ENCODE measurements at places on chromosomes 2 and 18.

GRCh38 chr2:218046238-218046637 lies 22.8 kb upstream of the RUFY4 start:
- DNase-seq = no peak

DNA sequence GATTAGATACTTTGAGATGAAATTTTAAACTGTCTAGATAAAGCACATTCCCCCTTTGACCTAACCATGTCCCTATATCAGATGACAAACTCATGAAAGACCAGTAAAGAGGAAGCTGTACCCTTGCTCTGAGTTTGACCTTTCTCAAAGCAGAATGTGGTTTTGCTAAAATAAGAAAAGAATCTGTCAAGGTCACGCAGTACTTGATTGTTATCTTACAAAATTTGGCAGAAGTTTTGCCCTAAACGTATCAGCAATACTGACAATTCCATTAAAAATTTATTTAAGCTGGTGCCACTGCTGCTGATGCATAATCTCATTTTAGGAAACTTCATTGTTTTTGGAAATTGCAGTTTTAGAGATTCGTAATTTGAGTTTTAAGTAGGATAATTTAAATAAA lies 31.2 kb upstream of the GALM start:
- DNase-seq = no peak

DNA sequence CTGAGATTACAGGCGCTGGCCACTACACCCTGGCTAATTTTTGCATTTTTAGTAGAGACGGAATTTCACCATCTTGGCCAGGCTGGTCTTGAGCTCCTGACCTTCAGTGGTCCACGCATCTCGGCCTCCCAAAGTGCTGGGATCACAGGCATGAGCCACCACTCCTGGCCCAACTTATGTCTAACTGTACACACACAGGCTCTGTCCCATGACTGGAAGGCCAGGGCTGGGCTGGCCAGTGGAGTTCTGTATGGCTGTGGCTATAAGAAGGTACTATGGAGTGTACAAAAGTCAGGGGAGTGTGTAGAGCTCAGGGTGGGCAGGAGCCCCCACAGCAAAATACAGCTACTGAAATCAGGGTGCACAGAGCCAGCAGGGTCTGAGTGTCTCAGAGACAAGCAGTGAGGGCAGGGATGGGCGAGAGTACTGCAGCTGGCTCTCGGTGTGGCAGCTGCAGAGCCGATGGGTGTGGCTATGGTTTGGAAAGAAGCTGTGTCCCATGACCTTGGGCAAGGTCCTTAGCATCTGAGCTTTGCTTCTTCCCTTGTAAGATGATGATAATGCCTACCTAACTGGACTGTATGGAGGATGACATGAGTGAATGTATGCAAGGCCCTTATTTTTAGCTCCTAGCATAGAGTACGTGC lies 10.4 kb upstream of the MSGN1 start:
- no peak for DNase-seq

DNA sequence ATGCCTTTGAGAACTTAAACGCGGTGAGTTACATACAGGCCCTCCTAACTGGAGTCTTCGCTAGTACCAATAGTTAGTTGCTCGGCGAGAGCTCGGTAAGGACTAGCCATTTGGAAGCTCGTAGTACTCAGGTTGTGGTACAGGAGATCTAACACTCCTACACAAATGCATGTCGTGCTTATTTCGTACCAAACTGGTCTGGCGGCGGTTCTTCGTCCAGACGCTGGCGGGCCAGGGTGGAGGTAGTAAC lies 346 bp upstream of the VRK2 start:
- DNase-seq = no peak

DNA sequence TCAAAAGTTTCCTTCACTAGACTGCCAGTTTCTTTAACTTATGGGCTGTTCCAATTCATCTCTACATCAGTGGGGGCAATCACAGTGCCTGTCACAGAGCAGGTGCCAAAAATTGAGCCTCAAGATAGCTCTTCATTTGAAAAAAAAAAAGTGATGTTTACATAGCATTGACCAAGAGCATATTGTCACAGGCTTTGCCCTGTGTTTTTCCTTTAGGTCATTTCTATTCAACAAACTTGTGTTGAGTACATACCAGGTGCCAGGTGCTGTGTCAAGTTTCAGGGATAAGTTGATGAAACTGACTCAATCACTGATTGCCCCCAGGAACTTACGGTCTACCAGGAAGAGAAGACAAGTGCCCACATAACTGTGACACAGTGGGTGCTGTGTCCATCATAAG lies 22.2 kb upstream of the NT5C1B start:
- DNase-seq = no peak

Data from stimulated activated CD4-positive, alpha-beta T cell treated with anti-CD3 and anti-CD28 coated beads, Interleukin-4, amount 100 ng/mL, for 24 hours (primary cell).